ENCODE measurements at places on chromosomes 16 and 17.

GRCh38 chr17:40633871-40634270, 13.7 kb downstream of the SMARCE1 start:
- DNase-seq: no peak

DNA sequence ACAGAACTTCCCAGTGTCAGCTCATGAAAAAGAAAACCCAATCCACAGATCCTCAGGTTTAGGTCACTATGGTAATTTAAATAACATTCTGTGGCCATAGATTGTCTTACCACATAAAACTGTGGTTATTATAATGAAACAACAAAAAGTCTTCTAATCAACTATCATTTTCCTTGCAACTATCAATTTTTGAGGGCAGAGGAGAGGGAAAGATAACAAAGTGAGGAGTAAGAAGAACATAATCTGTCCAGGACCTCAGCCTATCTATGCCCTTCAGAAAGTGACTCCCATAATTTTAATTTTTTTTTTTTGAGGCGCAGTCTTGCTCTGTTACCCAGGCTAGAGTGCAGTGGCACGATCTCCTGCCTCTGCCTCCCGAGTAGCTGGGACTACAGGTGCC, 4.0 kb upstream of the GGNBP2 start:
- DNase-seq: no peak

DNA sequence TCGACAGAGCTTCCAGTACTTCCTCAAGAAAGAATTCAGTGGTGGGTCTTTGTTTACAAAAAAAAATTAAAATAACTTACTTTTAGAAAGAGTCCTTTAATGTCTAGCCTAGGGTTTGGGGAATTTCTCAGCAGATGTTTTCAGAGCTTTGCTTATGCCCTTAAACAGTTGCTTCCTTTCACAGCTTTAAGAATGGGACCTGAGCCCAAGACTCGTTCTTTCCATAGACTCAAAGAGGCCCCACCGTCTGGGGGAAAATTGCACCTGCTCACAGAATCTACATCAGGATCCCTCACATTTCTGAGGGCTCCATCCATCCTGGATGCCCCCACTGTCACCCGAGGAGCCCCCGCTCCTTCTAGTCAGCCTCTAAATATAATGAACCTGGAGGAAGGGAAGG, 60.0 kb downstream of the RGS9 start:
- DNase-seq: no peak

- no peak for DNase-seq
Observed at GRCh38 chr16:69773260-69773947, 11.3 kb downstream of the WWP2 start.

GRCh38 chr17:74654742-74655141, 31.2 kb upstream of the CD300E start:
- DNase-seq: no peak

DNA sequence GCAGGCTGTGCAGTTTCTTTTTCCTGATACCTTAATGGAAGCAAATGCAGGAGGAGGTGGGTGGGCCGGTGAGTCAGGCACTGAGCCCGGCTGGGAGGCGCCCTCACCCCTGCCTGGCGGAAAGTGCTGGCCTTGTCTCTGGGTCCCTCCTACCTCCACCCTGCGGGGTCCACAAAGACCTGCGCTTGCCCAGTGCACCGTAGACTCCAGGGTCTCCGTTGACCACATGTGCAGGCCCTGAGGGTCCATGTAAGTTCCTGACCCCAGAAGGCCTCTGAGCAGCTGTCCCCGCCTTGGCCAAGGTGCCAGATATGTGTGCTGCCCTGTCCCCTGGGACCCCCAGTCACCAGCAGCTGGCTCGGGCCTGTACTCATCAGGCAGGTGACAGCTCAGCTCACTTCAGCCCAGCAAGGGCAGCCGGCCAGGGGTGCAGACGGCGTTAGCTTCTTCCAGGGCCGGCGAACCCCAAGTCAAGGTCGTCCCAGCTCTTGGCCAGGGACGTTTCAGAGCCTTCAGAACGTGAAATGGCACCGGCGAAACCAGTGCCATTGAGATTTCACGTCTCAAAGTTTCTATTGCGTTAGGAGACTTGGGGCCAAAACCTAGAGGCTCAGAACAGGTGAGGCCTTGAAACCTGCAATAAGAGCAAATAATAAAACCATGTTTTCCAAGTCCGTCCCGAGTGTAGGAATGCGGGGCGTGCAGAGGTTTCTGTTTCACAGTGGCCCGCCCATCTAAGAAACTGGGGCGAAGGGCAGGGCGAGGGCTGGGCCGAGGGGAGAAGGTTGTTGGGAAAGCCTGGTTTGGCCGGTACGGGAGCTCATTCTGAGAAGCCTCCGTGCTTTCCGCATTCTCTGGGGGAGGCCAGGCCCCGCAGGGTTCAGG, 12.1 kb downstream of the METRNL start:
- DNase-seq: no peak

GRCh38 chr16:677316-678190, 2.1 kb downstream of the RHBDL1 start:
- no peak for DNase-seq

DNA sequence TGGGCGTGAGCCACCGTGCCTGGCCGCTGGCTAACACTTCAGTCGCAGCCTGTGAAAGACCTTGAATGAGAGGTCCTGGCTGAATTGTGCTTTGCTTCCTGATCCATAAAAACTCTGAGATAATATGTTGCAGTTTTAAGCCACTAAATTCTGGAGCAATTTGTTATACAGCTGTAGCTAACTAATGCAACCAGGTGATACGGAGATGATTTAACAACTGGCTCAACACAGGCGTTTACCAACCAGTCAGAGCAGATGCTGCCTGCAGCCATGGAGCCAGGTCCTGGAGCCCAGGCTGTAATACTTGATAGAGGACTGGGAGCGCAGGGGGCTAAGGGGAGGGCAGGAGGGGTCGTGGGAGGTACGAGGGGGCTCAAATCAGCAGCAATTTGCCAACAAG, 50.9 kb downstream of the PLXDC1 start:
- no peak for DNase-seq

- no peak for DNase-seq
Observed at GRCh38 chr17:82314012-82314726, 3.2 kb downstream of the CD7 start.
